ENCODE measurements at places on chromosomes 1 and 21. TPM values are rescaled to one million over a fixed set of nuclear protein-coding genes. Genes with fewer than 3 reads are reported as not detected.
A peak's percentile ranks its signal among the peaks of the same experiment; 100 is the strongest.

- DNase-seq, result no peak
These were observed 74.0 kb downstream of the NPHP4 start for GRCh38 chr1:5918275-5918649.

DNA sequence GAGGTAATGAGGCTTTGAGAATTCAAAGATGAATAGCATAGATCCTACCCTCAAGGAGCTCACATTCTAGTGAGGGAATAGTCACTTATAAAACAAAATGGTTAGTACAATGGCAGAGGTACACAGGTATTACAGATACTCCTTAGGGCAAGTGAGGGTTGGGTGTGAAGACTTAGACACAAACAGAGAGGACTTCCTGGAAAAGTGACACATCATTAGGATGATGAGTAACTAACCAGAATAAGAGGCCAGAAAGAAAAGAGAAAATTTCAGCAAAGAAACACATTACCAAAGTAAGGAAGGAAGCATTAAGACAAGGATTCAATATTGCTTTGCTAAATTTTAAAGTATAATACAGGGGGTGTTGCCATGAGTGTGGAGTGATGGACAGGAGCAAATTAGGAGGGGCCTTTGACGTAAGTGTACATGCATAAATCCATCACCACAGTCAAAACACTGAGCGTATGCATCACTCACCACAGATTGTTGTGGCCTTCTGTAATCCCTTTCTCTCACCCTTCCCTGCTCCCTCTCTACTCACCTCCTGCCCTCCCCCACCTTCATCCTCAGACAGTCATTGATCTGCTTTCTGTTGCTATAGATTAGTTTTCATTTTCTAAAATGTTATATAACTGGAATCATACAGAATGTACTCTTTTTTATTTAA, 7.9 kb downstream of the CD53 start:
- DNase-seq, result peak; percentile 46

DNA sequence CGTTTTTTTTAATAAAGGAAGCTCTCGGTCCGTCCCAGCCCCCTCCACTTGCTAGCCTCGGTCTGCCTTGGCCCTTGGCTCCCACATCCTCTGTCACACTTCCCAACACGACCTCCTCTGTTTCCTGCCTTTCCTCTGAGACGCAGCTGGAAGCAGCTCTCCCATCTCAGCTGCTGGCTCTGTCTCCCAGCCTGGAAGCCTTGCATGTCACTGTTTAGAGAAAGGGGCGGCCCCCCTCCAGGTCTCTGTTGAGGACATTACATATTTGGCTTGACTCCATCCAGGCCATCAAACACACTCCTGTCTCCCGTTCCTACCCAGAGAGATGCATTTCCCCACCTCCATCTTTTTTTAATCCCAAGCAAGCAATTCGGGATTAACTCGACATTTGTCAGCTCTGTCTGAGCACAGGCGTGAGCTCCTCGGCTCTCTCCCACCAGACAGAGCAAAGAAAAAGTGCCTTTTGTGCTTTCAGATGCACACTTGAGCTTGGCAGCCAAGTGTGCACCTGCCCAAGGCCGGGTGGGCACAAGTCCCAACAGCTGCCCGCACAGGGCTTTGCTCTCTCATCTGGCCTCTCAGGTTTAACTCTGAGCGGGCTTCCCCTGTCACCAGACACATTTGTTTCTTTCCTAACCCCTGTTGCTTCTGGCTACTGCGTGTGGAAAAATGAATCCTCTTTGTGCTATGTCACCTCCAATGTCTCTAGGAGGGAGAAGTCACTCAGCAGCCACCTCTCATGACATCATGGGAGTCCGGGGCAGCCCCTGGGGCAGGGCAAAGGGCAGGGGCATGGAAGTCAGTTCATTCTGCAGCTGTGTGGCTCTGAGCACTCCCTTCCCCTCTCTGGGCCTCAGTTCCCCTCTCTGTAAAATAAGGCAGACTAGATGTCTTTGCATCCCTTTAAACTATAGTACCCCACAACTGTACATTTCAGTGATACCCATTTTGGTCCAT, 108.3 kb downstream of the KCND3 start:
- no peak for DNase-seq

DNA sequence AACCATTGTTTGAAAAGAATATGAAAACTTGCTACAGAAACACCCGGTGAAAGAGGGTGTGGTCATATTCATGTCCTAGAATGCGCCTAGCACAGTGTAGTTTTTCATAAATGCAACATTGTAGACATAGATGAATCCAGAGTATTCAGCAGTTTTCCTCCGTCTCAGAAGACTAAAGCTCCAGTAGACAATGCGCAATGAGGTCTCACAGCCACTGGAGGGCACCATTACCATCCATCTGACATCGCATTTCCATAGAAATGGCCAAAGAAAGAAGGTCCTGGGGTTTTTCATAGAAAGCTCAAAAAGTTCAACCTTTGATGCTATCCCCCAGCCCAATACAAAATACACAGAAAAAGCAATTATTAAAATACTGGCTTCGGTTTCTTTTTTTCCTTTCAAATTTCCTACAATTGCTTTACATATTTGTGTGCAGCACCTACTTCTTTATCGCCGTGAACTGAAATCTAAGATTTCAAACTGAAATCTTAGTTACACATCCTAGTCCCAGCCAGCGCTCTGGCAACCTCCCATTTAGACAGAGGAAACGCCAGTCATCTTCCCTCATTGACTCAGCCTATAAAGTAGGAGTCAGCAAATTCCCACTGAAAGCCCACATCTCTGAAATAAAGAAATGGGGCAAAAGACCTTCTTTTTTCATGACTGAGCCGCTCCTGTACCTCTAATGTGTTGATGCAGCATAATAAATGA, 3.9 kb upstream of the CD58 start:
- peak; percentile 73 for DNase-seq

DNA sequence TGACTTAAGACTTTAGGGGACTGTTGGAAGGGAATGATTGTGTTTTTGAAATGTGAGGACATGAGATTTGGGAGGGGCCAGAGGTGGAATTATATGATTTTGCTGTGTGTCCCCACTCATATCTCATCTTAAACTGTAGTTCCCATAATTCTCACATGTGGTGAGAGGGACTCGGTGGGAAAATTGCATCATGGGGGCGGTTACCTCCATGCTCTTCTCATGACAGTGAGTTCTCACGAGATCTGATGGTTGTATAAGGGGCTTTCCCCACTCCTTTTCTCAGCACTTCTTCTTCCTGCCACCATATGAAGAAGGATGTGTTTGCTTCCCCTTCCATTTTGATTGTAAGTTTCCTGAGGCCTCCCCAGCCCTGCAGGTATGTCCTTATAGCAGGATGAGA, 35.0 kb upstream of the SCAF4 start:
- DNase-seq, result no peak

OR2AK2 gene
- total RNA-seq, result not detected

BCL2L15 gene
- total RNA-seq, result not detected

RNF186 gene
- not detected for total RNA-seq
